ENCODE measurements at places on chromosomes 7 and 10. TPM values are rescaled to one million over a fixed set of nuclear protein-coding genes. Genes with fewer than 3 reads are reported as not detected.

TSPAN33 gene
- total RNA-seq = 1.2 TPM

FGF8 gene
- not detected for total RNA-seq

TDRD1 gene
- not detected for total RNA-seq

GBX1 gene
- not detected for total RNA-seq

C10orf53 gene
- not detected for total RNA-seq

MOGAT3 gene
- total RNA-seq = not detected

TUBAL3 gene
- total RNA-seq = not detected
